ENCODE measurements at places on chromosomes 1 and 21.

- DNase-seq = no peak
Measured at GRCh38 chr1:169899519-169900217, 6.0 kb upstream of the SCYL3 start.

- no peak for DNase-seq
Measured at GRCh38 chr1:3066826-3067225, 2.2 kb upstream of the PRDM16 start.

- DNase-seq = no peak
Measured at GRCh38 chr21:27823652-27824201, 856.8 kb upstream of the ADAMTS5 start.

GRCh38 chr1:207711285-207711684, 40.6 kb upstream of the CD46 start:
- DNase-seq = no peak
